ENCODE measurements at places on chromosomes 1 and 21. TPM values are rescaled to one million over a fixed set of nuclear protein-coding genes. Genes with fewer than 3 reads are reported as not detected.

Gene E2F2
- 0.60 TPM for total RNA-seq

Gene COL16A1
- total RNA-seq = 17.4 TPM

Gene RNF2
- total RNA-seq = 15.9 TPM

Gene ADPRS
- 34.8 TPM for total RNA-seq

Gene PADI3
- total RNA-seq = not detected

Measured in omental fat pad (tissue), 4 donors.